ENCODE measurements at places on chromosomes 11 and 22.

DNA sequence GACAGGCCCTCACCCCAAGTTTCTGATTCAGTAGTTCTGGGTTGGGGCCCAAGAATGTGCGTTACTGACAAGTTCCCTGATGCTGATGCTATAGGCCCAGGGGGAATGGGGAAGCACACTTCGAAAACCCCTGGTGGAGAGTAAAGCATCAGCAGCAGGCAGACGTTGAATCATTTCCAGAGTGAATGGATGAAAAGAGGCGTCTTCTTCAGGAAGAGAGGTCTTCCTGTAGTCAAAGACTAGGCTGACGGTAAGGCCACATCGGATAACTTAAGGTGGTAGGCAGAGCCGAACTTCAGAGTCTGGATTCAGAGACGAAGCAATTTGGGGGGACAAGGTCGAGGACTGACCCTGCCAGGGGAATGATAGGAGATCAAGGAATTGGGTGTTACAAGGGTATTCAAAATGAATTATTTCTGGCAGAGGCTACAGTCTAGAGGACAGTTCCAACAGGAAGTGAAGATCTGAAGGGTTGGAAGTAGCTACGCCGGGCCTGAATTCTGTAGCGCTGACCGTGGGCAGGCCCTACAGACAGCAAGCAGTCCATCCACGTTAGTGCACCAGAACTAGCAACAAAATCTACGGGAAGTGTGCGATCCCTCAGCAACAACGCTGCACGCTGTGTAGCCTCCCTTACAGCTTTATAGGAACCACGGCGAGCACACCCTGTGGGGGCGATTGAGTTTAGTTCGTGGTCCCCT is 862 bp upstream of the CENATAC start:
- peak; percentile 10 for DNase-seq

DNA sequence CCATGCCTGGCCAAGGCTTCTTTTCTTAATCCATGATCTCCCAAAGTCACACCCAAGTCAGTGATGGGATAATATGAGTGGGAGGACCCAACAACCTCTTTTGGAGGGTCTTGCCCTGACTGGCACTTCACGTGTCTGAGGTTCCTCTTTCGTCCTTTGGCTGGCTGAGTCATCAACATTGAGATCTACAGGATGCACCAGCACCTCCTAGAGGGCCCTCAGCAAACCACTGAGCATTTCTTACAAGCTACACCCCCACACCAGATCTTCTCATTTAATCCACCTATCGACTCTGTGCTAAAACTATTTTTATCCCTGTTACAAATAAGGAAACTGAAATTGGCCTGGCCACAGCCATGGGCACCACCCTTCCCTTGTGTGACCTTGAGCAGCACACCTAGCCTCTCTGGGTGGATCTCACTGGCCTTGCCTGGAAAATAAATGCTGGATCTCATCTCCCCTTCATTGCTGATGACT is 63.4 kb downstream of the FLI1 start:
- DNase-seq, result no peak

- no peak for DNase-seq
These were observed 44.7 kb downstream of the GAB4 start for GRCh38 chr22:16963189-16963945.

DNA sequence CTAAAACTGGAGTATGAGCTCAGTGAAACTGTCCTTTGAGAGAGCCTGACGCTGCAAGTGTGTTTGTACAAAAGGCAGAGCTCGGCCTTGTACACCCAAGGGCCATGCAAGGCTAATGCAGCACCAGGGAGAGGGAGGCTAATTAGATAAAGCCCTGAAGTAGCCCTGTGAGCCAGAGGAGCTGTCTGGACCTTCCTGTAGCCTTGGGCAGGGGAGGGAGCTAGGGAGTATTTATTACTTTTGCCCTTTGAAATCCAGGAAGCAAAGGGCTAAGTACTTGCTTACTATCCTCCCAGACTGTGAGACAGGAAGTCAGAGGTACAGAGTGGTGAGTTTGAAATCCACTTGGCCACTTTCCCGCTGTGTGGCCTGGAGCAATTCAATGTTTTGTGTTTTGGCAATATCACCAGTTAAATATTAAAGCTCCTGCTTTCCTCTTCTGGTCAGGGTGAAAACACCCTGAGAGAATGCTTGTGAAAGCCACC is 10.2 kb upstream of the LDHA start:
- peak; percentile 26 for DNase-seq

GRCh38 chr22:21780259-21780658 is 44.7 kb upstream of the YPEL1 start:
- DNase-seq, result no peak

DNA sequence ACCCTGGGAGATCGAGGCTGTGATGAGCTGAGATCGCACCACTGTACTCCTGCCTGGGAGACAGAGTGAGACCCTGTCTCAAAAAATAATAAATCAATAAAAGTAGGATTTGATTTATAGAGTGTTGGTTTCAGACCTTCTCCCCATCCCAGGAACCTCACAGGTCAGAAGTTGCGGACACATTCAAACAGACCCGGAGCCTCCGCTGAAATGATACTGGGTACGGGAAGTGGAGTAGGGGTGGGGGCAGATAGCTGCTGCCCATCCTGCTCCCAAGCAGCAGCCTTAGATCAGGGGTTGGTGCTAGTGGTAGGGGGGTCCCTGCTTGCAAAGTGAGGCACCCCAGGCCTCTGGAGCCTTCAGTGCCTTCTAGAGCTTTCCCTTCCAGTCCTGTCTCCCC is 7.8 kb downstream of the PRDM11 start:
- DNase-seq, result no peak

- DNase-seq, result no peak
These were observed 1.1 kb upstream of the SLC35F2 start for GRCh38 chr11:107859459-107860239.

DNA sequence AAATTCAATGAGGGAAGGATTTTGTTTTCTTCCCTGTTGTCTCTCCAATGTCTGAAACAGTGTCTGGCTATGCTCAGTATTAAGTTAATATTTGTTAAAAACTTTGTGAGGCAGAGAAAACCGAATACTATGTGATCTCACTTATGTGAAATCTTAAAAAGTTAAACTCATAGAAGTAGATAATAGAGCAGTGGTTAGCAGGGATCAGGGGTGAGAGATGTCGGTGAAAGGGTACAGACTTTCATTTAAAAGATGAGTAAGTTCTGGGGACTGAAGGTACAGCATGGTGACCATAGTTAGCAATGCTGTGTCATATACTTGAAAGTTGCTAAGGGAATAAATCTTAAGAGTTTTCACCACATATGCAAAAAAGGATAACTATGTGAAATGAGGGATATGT is 244.6 kb downstream of the AASDHPPT start:
- DNase-seq, result no peak

- no peak for DNase-seq
These were observed 239.0 kb downstream of the CTTN start for GRCh38 chr11:70637186-70637800.

GRCh38 chr11:61306221-61306620 is 11.1 kb upstream of the VWCE start:
- DNase-seq, result no peak

DNA sequence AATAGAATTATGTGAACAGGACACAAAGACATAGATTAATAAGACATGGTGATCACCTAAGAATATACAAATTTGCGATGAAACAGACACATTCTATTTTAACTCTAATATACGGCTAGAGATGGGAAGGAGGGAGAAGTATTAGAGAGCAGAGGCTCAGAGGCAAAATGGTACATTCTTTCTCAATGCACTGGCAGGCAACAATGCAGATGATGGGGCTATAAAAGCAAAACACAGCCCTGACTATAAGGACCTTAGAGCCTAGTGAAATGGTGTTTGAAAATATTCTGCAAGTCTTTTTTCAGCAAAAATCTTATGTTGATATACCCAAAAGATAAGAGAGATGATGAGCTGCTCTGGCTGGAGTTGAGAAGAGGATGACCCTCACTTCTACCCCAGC is 13.1 kb downstream of the TCF20 start:
- DNase-seq, result no peak

DNA sequence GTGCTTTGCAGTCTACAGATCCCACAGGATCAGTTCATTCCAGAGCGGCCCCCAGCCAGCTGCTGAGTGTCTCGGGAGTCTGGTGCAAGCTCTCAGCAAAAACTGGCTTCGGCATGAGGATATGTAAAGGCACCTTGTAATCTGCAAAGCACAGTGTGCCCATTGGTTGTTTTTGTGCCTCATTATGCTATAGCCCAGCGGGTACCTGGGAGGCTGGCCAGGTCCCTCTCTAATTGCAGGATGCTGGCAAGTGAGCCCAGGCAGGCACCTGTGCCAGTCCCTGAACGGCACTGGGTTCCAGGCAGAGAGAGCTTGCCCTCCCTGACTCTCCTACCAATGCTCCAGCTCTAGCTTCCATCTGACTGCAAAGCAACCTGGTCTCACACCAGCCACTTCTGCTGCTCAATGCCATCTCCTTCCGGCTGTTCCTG is 128.7 kb downstream of the DSCAML1 start:
- no peak for DNase-seq

GRCh38 chr22:32482708-32483107 is 8.1 kb downstream of the FBXO7 start:
- DNase-seq, result no peak

GRCh38 chr11:94588366-94588942 is 21.3 kb downstream of the PIWIL4 start:
- no peak for DNase-seq

GRCh38 chr22:33426451-33426850 is 368.3 kb upstream of the SYN3 start:
- DNase-seq, result no peak

- DNase-seq, result peak; percentile 91
These were observed 127.0 kb downstream of the MRTFA start for GRCh38 chr22:40509401-40510134.

- DNase-seq, result peak; percentile 77
These were observed 2.6 kb downstream of the PATZ1 start for GRCh38 chr22:31343235-31344191.

- peak; percentile 66 for DNase-seq
These were observed at the start of gene APOL4 for GRCh38 chr22:36201630-36202319. APOL4 (minus strand) TSS chr22:36201809; CDS start chr22:36201734, 75 bp downstream.

- DNase-seq, result no peak
These were observed 8.7 kb upstream of the B4GALNT4 start for GRCh38 chr11:360326-361280.

GRCh38 chr11:125443767-125444311 is 52.2 kb downstream of the FEZ1 start:
- no peak for DNase-seq

DNA sequence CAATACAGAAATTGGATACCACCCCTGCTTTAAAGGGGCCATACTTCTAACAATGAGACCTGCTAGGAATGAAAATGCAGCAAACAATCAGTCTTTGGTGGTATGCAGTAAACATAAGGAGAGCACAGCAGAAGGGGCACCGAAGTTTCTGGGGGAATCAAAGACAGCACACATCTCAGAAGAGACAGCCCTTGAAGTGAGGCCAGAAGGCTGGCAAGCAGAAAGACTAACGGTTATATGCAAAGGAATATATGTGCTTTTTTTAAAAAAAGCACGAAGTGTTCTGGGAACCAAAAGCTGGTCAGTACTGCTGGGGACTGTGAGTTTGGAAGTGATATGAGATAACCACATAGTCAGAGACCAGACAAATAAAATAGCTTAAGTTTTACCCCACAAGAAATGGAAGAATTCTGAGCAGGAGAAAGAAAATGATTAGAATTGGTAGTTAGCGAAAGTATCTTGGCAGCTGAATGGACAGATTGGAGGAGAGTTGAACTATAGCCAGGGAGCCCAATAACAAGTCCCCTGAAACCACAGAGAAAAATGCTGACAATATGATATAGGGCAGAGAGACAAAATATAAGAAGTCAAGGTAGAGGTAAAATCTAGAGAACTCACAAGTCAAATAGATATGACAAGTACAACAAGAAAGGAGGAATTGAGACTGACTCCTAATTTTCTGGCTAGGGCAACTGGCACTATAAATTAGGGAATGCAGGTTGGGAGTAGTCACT is 125.7 kb downstream of the MRTFA start:
- DNase-seq, result no peak

- DNase-seq, result no peak
These were observed 218.6 kb downstream of the FAT3 start for GRCh38 chr11:92443199-92443598.

DNA sequence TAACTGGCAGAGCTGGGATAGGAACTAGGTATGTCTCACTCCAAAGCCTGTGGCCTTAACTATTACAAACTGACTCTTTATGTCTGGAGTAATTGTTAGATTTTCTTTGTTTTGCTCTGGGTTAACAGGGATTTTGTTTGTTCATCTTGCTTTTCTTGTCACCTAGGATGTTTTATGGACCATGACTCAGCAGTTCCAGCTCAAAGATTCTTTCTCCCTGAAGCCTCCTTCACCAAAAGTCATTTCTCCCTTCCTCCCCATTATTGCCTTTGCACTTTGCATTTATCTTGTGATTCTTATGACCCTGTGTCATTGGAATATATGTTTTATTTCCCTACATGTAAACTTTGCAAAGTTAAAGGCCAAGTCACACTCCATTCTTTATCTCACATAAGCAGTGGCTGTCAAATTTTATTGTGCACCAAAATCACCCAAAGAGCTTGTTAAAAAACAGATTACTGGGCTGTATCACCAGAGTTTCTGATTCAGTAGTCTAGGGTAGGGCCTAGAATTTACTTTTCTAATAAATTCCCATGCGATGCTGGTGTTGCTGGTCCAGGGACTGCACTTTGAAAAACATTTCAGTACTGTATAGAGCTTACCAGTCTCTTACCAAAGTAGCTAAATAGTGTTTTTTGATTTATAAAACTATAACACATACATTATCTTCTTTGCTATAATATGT is 327.7 kb downstream of the DLG2 start:
- no peak for DNase-seq

GRCh38 chr11:28618416-28618815 is 510.2 kb downstream of the METTL15 start:
- DNase-seq, result no peak

- DNase-seq, result no peak
These were observed 758.3 kb downstream of the NELL1 start for GRCh38 chr11:21427726-21428125.

DNA sequence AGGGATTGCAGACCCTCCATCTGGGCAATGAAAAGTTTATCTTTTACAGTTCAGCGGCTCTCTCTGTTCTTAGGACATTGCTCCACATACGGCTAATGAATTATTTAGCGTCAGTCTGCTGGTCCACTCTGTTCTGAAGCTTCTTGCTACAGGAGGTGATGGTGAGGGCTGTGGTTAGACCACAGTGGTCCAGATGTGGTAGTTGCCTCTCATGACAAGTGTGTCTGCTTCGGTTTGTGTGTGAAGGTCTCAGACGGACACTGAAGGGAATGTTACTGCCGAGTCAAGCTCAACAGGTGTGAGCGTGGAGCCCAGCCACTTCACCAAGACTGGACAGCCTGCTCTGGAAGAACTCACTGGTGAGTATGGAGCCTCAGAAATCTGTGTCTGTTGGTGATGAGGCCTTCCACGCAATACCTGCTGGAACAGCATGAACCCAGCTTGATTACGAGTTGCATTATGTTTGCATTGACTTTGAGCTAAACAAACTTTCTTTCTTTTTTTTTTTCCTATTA is 220.8 kb downstream of the DBX1 start:
- DNase-seq, result no peak

GRCh38 chr11:43223026-43223425 is 88.8 kb upstream of the API5 start:
- no peak for DNase-seq

DNA sequence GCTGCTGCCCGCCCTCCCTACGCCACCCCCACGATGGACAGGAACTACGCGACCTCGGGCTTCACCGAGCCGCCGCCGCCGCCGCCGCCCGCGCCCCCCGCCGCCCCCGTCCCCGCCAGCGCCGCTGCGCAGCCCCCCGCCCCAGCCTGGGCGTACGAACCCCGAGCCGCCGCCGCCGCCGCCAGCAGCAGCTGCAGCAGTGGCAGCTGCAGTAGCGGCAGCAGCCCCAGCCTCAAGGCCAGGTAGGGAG is 407 bp downstream of the QSER1 start:
- DNase-seq, result peak; percentile 75

GRCh38 chr11:118342503-118343161 is at the start of gene CD3D:
CD3D (minus strand) TSS chr11:118342705; CDS start chr11:118342607, 98 bp downstream.
- DNase-seq, result no peak
